ENCODE measurements at places on chromosomes 7 and 10. TPM values are rescaled to one million over a fixed set of nuclear protein-coding genes. Genes with fewer than 3 reads are reported as not detected.
A peak's percentile ranks its signal among the peaks of the same experiment; 100 is the strongest.

GRCh38 chr10:76299501-76299900, 868.1 kb downstream of the LRMDA start:
- no peak for DNase-seq

The SOSTDC1 gene
- total RNA-seq = not detected

The CFAP70 gene
- total RNA-seq = 1.4 TPM

DNA sequence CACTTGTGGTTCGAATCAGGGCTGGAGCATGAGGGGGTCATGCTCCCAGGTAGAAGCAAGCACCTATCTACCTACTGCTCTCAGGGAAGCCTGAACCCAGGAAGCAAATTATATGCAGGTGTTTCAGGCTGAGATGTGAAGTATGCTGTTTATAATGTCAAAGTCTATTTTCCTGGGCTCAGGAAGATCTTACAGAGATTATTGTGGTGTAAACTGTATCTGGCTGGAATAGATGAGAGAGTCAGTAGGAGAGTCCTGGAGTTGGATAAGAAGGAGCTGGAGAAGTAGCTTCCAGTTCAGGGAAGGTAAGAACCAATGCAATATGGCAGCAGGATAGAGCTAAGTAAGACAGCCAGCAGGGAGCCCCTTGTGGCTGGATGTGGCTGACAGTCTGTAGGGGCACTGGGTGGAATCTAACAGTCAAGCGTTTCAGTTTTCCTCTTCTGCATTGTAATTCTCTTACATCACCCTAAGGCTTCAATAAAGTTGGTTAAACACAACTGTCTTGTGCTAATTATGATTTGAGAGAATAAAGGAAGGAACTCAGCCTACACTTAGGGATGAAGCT, 105.9 kb upstream of the EEPD1 start:
- peak; percentile 14 for DNase-seq

DNA sequence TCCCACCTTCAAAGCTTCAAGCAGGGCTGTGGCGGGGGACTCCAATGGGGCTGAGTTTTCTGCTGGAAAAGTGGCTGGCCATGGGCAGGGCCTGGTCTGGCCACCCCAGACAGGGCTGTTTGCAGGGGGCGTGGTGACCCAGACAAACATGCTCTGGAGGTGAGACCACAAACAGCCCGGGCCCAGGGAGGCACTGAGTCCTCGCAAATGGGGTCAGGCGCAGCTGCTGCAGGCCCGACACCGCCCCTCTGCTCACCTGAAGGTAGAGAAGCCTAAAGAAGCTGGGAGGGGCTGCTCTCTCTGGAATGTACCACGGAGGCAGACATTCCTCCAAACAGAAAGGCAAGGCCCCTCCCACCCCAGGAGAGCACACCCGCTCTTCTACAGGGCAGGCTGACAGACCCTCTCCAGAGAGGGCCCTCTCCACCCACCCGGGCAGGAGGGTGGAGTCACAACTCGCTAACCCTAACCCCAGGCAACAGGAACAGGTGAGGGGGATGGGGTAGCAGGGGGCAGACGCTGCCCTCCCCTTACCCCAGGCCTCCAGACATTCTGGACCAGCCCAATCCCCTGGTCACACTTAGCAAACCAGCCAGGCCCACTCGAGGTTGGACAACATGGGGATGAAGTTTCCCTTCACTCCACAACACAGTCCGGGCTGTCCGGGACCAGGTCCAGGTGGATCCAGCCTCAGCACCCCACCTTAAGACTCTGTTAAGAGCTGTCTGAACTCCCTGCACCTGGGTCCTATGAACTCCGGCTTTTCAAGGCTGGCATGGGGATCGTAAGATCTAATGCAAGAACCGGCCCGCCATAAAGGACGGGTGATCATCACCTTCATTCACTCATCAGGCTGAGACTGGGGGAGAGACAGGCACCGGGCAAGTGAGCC, 32.3 kb downstream of the OAT start:
- DNase-seq = no peak

- DNase-seq = no peak
These were observed 121.0 kb downstream of the NPY start for GRCh38 chr7:24405002-24405401.

DNA sequence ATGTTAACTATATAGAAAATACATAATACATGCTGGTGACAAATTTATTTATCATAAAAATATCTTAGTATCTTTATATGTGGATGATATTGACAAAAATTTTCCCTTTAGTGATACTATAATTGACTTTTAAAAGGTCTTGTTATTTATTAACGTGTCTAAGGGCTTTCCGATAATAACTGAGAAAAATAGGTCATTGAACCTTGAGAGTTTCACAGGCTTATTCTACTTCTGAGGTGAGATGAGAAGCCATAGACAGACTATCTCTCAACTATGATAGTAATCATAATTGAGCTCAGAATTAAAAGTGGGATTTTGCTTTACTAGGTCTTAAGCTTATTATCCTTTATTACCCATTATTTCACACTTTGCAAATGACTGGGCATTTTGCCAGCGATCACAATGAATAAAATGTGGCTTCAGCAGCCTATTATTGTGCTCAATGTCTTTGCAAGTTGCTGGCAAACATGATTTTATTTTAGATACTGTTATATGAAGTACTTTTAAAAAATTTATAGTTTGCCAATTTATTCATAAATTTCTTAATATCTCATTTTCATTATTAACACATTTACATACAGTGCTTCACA, 574.5 kb downstream of the ZWINT start:
- no peak for DNase-seq

The PTPN20 gene
- 0.27 TPM for total RNA-seq

DNA sequence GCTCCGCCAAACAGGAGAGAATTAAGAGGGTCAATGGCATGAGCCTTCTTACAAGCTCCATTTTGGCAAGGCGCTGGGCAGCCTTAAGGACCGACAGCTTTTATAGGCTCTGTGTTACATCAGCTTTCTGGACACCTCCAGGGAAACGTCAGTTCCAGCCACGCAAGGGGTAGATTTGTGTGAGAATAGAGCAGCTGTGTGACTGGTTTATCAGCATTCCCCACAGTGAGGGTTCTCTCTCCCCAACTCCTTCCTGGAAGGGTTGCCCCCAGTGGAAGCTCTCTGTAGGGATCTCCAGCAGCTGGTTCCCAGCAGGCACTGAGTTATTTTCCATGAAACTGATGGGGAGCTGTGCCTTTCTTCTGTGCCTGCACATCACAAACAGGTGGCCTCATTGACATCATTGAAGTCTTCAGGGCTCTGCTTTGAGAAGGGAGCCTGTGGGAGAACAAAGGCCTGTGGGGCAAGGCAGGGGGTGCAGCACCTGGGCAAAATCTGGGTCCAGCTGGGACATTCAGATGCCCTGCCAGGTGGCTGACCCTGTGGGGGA, at the start of gene CUZD1:
CUZD1 (minus strand) TSS at position 75 of the 550 bp plus-strand sequence; CDS start at position 61, 14 bp downstream.
- DNase-seq = no peak

The GPR37 gene
- 7.0 TPM for total RNA-seq

DNA sequence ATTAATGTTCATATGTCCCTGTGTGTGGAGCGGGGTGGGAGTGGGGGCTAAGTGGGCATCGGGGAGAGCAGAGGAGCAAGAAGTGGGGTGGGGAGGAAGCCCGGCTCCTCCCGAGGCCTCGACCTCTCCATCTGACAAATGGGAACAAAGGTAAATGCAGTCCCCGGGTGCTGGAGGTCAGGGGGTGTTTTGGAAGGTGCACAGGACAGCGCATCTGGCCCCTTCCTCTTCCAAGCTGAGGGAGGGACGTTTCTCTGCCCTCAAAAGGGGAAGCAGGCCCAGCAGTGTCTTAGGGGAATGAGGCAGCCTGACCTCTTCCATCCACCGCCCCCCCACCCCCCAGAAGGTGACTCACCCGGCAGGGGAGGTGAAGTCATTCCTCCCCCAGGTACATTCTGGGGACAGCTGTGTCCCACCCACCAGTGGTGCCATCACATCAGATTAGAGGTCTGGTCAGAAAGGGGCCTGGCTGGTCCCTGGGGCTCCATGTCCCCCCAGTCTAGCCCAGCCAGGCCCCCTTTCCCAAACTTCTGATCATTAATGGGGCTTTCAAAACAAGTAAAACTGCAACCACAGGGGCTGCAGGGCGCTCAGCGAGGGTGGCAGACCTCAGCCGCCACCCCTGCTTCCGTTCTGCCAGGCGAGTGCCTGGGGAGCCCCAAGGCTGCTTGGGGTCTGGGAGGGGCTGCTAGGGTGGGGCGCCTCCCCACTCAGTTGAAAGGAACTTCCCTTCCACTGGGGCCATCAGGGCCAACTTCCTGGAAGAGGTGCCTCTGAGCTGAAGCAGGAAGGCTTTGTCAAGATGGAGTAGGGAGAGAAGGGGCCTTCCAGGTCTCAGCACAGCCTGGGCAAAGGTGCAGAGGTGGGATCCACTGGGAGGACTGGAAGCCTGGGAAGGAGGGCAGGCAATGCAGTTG, 10.8 kb downstream of the LFNG start:
- no peak for DNase-seq

GRCh38 chr10:93412801-93413200, 69.3 kb downstream of the MYOF start:
- DNase-seq = no peak

GRCh38 chr7:1114088-1114487, 26.2 kb downstream of the GPER1 start:
- DNase-seq = no peak

The PTF1A gene
- not detected for total RNA-seq

The HIBADH gene
- total RNA-seq = 126 TPM

Measured in fibroblast of the aortic adventitia (primary cell).